SJCRH30 (cell line): ENCODE measurements at places on chromosomes 6 and 20. TPM values are rescaled to one million over a fixed set of nuclear protein-coding genes. Genes with fewer than 3 reads are reported as not detected.

The ME1 gene
- total RNA-seq: not detected in 2 replicates

GRCh38 chr6:83062225-83062624, 3.4 kb downstream of the UBE3D start:
- no peak for DNase-seq

GRCh38 chr6:4969609-4970285, 34.1 kb downstream of the RPP40 start:
- no peak for DNase-seq

The SNAI1 gene
- total RNA-seq: 29.7 and 30.7 TPM in 2 replicates

DNA sequence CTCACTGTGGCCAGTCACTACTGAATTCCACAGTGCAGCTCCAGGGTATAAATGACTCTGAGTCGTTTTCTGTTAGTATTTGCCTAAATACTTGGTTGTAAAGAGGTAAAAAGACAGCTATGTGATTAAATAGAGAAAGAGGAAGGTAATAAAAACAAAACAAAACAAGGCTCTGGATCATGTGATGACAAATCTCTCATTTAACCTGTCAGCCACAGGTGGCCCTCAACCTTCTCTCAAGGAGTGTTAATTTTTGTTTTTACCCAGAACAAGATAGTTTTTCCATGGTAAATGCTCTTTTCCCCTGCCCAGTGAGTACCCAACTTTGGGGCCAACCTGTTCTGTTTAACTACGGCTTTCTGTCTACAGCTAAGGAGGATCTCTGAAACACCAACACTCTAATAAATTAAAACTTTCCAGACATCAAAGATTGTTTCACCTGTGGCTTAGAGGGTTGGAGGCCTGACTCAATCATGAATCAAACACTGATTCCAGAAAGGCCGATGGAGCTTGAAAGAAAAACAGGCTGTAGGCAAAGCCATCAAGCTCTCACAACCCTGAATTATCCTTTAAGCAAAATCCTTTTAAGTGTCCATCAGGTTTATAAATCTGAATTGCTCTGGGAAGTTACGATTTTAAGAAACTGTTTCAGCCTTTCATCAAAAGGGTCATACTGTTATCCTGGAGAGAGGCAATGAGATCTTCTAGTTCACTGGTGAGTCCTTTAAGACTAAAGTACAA, 81.5 kb upstream of the BCLAF1 start:
- no peak for DNase-seq

DNA sequence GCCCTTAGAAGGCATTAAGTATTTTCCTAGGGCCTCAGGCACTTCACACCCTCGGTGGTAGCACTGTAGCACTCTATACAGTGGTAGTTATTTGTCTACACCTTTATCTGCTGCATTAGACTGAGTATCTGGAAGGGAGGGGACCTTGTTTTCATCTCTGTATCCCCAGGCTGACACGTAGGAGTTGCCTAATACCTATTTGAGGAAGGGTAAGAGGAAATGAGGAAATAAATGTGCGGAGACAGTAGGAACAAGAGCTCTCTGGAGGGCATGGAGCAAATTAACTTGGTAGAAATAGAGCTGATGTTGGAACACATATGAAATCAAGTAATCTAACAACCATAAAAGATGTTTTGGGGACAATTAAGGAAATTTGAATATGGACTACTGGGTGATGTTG, 3.9 kb downstream of the CNPY3 start:
- no peak for DNase-seq

The ECT2L gene
- total RNA-seq: not detected in 2 replicates

- DNase-seq: no peak
Measured at GRCh38 chr6:45476341-45476740, 98.6 kb upstream of the SUPT3H start.

GRCh38 chr6:37615564-37616340, 81.9 kb downstream of the MDGA1 start:
- DNase-seq: peak; percentile 66

The RIMS4 gene
- total RNA-seq: not detected in 2 replicates

DNA sequence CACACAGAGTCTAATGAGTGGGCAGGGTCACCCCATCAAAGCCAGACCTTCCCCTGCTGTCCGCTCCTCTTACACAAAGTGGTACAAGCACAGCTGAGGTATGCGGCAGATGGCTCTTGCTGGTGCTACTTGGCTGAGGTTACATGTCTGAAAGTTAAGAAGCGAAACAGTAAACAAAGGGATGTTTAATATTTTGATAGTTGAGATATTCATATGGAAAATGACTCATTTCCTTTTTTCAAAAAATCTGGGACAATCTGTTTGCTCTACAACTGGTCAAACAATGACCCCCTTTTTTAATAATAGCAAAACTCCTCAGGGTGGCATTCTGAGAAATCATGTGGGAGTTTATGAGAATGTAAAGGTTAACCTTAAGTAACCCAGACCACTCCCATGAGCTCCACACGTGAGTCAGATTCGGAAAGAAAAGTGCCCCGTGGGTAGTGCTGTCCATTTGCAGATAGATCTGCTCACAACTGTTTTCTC, 245.3 kb downstream of the TBXT start:
- peak; percentile 31 for DNase-seq

DNA sequence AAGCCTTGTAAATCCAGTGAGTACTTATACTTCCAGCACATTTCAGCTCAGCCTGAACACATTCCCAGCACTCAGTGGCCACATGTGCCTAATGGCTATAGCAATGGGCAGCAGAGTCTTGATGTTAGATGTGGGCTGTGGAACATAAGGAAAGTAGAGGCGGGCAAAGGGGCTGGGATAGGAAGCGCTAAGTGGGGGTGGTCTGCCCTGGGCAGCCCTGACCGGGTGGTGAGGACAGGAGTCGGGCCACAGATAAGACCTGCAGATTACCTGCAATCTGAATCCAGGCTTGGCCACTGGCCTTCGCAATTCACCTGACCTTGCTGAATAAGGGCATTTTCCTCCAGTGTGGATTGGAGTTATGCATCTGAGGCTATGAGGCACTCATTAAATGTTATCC, 11.1 kb upstream of the HMGA1 start:
- no peak for DNase-seq

The PLEKHG1 gene
- total RNA-seq: 13.6 and 13.8 TPM in 2 replicates

GRCh38 chr6:146582857-146583256, 15.9 kb upstream of the ADGB start:
- no peak for DNase-seq

The ENPP4 gene
- 0.23 and 0.32 TPM in 2 replicates for total RNA-seq

DNA sequence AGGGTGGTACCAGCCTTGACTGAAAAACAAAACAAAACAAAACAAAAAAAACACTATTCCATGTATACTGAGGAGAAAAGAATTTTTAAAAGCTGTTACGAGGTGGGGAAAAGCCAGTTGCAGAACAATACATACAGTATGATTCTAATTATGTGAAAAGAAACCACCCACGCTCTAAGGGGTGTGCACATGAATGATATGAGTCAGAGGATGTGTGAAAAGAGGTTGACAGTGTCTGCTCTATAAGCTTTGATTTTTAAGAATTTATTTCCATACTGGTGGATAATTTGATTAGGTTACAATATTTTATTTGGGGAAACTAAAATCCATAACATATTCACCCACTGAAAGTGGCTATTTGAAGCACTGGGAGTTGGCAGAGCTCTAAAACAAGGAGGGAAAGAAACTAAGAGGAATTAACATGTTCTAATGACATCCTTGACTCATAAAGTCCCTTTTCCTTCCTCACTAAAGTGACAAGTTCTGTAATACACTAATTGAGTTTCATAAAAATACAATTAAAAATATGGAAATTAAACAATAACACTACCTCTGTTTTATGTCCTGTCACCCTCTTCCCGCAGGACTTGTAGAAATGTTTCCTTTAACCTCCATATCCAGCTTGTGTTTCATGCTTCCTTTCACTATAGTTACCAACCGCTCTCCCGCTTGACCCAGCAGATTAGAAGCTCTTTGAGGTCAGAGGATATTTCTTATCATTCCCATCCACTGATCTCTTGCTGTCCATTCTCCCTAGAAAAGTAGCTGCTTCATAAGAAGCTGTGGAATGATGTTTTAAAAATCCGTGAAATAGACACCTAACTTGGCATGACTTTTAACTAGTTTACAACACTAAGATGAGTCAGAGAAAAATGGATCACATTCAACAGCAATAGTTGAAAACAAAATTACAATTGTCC, 118.6 kb upstream of the CCDC28A start:
- DNase-seq: no peak

The SLC17A3 gene
- not detected in 2 replicates for total RNA-seq

The CRYBG1 gene
- 0.03 TPM in 1 of 2 replicates, not detected in the other for total RNA-seq

GRCh38 chr6:35146453-35146852, 5.3 kb upstream of the TCP11 start:
- peak; percentile 79 for DNase-seq

DNA sequence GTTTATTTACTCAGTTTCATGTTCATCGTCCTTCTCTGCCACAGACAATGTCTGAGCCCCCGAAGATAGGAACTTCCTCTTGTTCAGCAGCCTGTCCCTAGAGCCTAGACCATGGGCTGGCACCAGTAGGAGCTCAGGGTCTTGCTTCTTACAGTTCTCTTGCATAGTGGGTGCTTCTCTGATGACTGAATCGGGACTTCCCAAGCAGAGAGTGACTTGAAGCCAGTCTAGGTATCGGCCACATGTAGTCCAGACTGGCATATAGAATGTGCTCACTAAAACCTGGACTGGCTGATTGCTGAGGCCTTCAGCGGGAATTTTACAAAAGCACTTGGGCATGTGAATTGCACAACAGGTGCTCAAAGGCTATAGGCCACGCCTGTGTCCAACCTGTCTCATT, 52.0 kb downstream of the PRDM1 start:
- DNase-seq: no peak

The TMEM14A gene
- total RNA-seq: 18.5 and 21.7 TPM in 2 replicates

- peak; percentile 59 for DNase-seq
Measured at GRCh38 chr6:7155871-7156579, 48.3 kb downstream of the RREB1 start.

The PROKR2 gene
- not detected in 2 replicates for total RNA-seq

DNA sequence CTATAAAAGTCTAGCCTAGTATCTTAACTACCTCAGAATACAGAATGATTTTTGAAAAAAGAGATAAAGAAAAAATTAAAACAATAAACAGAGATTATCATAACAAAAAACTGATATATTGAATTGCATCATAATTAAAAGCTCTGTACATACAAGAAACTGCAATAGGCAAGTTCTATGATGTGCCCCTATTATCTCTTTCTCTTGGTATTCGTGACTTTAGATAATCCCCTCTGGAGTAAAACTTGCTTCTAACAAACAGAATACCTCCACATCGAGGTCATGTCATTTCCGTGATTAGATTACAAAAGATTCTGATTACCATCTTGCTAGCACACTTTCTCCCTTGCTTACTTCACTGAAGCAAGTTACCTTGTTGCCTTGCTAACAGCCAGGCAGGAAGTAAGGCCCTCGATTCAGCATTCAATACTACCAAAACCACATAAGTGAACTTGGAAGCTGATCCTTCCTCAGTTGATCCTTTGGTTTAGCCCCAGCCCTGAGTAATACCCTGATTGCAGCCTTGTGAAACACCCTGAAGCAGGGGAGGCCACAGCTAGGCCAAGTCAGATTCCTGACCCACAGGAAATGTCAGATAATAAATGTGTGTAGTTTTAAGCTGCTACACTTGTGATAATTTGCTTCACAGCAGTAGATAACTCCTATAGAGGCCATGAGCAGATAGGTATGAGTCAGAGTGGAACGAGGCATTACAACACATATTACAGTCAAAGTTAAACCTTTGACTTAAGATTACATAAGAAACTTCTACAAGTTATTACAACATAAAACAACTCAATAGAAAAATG, 53.7 kb upstream of the TMX4 start:
- peak; percentile 70 for DNase-seq

The LKAAEAR1 gene
- total RNA-seq: not detected in 2 replicates

The RWDD1 gene
- 54.9 and 57.0 TPM in 2 replicates for total RNA-seq

DNA sequence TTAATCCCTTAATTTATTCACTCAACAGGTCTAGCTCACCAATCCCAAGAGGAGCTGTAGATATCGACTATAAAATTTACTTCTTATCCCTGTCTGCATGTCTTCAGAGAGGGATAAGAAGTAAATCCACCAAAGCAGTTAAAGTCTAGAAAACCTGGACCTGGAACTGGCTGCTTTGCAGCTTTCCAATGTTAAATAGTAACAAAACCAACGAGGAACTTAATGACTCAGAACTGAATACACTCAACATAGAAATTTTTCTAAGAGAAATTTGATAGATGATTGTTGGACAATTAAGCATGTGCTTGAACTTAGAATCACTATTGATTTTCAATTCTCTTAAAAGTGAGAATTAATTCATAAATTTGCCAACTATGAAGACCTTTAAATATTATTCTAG, 11.5 kb upstream of the TMEM244 start:
- DNase-seq: no peak
